ENCODE measurements at places on chromosomes 6 and 20.

GRCh38 chr20:36887752-36888090, 11.8 kb downstream of the TLDC2 start:
- no peak for DNase-seq

DNA sequence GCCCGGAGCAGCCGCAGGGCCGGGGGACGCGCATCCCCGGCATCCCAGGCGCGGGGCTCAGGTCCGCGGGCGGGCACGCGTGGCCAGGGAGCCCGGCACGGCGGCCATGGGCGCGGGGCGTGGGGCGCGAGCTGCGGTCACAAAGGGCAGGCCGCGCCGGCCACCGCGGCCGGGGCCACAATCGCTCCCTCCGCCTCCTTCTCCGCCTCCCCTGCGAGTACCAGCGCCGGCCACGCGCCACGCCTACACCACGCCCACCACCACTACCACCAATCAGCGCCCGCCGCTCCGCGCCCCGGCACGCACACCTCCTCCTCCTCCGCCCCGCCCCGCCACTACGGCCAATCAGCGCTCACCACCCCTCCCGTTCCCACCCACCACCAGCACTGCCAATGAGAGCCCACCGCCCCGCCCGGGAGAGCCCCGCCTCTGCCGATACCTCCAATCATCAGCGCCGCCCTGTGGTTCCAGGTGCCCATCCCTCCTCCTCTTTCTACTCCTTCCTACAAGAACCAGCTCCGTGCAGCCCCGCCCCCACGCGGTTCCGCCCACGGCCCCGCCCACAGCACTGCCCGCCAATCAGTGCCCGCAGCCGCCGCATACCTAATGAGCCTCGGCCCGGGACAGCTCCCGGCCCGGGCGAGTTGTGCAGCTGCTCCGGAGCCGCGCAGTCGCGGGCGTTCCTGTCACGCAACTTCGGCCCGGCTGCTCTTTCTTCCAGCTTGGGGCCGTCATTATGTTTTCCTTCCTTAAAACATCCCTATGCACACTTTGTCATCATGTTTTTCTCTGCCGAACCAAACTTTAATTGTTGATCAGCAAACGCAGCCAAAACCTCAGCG, at the start of gene RPS6KA2:
RPS6KA2 (minus strand) TSS at position 219 of the 842 bp plus-strand sequence. CDS start 232 bp downstream, outside the sequence.
- peak; percentile 96 for DNase-seq

DNA sequence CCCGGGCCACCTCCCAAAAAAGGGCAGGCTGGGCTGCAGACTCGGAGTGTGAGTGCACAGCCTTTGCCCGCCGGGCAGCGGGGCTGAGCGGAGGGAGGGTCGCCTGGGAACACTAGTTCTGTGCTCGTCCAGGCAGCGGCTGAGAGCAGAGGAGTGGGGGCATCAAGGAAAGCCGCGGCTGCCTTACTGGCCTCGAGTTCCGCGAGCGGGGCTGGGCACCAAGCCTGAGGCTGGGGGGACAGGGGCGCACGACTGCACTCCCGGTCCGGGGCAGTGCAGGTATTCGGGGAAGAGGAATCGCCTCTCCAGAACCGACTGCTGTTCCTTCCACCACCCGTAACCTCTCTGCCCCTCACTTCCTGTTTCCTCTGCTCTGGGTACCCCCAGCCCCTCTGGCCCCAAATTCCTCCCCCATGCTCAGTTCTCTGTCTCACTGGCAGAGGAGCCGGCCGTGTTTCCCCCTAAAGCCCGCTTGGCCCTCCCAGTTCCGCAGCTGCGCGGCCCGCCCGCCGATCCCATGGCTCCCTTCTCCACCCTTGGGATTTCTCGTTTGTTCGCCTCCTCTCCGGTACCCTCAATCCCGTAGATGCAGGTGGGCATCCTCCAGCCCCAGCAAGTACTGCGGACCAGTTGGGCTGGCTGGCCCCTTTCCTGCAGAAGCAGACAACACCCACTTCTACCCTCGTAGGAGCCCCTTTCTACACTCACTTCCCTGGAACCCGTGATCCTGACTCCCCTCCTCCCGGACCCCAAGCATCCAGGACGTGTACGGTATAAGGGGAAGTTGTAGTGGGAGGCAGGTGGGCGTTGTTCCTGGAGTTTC, 5.1 kb downstream of the RING1 start:
- DNase-seq, result no peak

- no peak for DNase-seq
These were observed 9.3 kb downstream of the ECT2L start for GRCh38 chr6:138805016-138805765.

- no peak for DNase-seq
These were observed 476 bp downstream of the AAR2 start for GRCh38 chr20:36236786-36237121.

GRCh38 chr6:11224966-11225463, 7.5 kb downstream of the NEDD9 start:
- DNase-seq, result no peak
